Esophagus squamous epithelium (tissue), 5 donors: ENCODE measurements at places on chromosomes 2 and 18. TPM values are rescaled to one million over a fixed set of nuclear protein-coding genes. Genes with fewer than 3 reads are reported as not detected.
A peak's percentile ranks its signal among the peaks of the same experiment; 100 is the strongest.

DNA sequence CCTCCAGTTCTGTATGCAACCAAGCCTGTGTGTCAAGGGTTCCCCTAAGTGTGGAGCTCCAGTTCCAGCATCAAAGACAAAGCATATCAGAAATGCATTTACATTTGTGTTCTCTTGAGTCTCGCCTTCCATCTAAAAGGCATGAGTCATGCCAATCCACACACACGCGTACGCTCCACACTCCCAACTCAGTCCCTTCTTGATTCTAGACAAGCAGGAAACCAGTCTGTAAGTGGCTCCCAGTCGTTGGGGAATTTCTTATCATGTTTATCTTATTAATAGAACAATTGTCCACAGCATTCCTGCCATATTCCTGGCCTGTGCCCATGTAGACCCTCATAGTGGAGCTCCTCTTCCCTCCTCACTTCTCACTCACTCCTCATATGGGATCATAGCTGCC lies 86.4 kb upstream of the SLC35G4 start:
- no peaks in the 10 kb centered on the region for H3K36me3 ChIP-seq
- no peaks in the 10 kb centered on the region for H3K4me1 ChIP-seq
- DNase-seq, result no peak

GRCh38 chr2:234269769-234270204 lies 219.3 kb downstream of the SPP2 start:
- no peaks in the 10 kb centered on the region for H3K4me1 ChIP-seq
- H3K27me3 ChIP-seq, result no peaks in the 10 kb centered on the region
- DNase-seq, result no peak
- no peaks in the 10 kb centered on the region for H3K36me3 ChIP-seq
- H3K4me3 ChIP-seq, result no peak overlapping the region

GRCh38 chr2:174918886-174919526 lies 86.2 kb downstream of the CHN1 start:
- no peak overlapping the region for H3K27ac ChIP-seq
- no peak overlapping the region for H3K4me3 ChIP-seq
- no peaks in the 10 kb centered on the region for H3K4me1 ChIP-seq

DNA sequence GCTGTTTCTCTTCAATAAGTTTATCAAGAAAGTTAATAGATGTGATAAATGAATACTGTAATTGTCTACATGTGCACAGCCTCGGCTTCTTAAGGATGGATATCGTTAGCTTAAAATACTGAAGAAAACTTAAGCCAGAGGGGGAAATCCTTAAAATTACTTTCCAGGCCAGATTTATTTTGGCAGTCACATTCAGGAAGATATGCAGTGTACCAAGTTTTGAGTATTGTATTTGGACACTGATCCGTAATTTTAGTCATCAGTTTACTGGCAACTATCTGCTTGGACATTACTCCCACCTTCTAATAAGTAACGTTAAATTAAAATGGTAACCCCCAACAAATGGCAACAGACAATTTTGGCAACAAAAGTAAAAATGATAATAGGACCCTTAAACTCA lies 770.0 kb upstream of the ZEB2 start:
- H3K27me3 ChIP-seq, result no peaks in the 10 kb centered on the region
- H3K4me3 ChIP-seq, result no peak overlapping the region
- H3K36me3 ChIP-seq, result no peaks in the 10 kb centered on the region
- no peaks in the 10 kb centered on the region for H3K4me1 ChIP-seq
- no peak for DNase-seq

DNA sequence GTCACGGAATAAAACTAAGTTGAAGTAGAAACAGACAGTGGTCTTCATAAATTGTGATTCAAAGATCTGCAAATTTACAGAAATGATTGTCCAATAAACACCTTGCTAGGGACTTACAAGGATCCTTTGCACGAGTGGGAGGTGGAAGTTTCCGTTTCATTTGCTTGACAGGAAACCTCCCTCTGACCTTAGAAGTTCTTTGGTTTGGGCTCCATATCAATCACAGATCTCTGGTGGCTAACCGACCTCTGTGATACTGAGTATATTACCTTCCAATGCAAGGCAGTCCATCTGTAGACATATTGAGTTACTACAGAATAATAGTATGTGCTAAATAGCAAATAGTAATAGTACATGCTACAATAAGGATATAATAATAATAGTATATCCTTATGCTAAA lies 33.7 kb upstream of the RNF152 start:
- H3K27me3 ChIP-seq, result no peaks in the 10 kb centered on the region
- H3K4me3 ChIP-seq, result no peak overlapping the region
- DNase-seq, result no peak
- no peak overlapping the region for H3K27ac ChIP-seq
- no peaks in the 10 kb centered on the region for H3K36me3 ChIP-seq

DNA sequence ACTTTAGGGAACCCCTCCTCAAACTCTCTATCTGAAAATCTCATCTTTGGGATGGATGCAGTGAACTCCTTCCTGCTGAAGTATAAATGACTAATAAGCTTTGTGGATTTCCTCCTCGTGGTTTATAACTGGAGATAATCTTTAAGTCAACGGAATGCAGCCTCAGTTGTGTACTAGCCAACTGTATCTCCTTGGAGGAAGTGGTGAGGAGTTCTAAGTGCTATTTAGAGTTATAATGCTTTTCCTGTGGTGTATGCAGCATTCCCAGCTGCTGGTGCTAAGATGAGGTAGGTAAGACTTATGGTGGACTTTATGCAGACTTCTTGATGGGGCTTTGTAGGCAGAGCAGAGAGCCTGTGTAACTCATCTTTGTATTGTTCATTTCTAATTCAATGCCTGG lies 90.9 kb downstream of the LYPD6B start:
- no peak for DNase-seq
- no peak overlapping the region for H3K27ac ChIP-seq
- no peak overlapping the region for H3K4me3 ChIP-seq
- H3K27me3 ChIP-seq, result no peaks in the 10 kb centered on the region

GRCh38 chr2:8549942-8550341 lies 131.9 kb upstream of the ID2 start:
- peaks cover 5% of the 10 kb centered on the region for H3K4me1 ChIP-seq
- H3K27ac ChIP-seq, result no peak overlapping the region
- no peaks in the 10 kb centered on the region for H3K27me3 ChIP-seq
- no peaks in the 10 kb centered on the region for H3K36me3 ChIP-seq
- DNase-seq, result no peak

- DNase-seq, result no peak
- H3K27me3 ChIP-seq, result no peaks in the 10 kb centered on the region
- H3K4me3 ChIP-seq, result no peak overlapping the region
- no peaks in the 10 kb centered on the region for H3K36me3 ChIP-seq
- H3K27ac ChIP-seq, result no peak overlapping the region
Measured at GRCh38 chr2:59761966-59762365, 791.5 kb downstream of the BCL11A start.

DNA sequence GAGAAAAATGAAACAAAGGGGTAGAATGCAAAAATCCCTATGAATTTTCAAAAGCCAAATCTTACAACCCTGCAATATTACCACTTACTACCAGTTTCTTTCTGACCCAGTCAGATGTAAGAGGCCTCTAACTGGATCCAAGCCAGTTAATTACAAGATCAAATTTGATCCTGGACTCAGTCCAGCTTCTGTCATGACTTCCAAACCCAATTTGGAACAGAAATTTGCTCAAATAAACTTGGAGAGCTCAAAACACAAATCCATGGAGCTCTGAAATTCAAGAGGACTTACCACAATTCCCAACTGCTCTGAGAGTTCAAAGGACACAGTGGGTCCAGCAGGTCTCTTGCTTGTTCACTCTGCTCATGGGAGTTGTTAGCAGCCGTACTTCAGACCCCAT lies 1271.7 kb upstream of the SLC39A10 start:
- H3K27me3 ChIP-seq, result no peaks in the 10 kb centered on the region
- no peak overlapping the region for H3K27ac ChIP-seq
- no peaks in the 10 kb centered on the region for H3K4me1 ChIP-seq
- DNase-seq, result no peak

DNA sequence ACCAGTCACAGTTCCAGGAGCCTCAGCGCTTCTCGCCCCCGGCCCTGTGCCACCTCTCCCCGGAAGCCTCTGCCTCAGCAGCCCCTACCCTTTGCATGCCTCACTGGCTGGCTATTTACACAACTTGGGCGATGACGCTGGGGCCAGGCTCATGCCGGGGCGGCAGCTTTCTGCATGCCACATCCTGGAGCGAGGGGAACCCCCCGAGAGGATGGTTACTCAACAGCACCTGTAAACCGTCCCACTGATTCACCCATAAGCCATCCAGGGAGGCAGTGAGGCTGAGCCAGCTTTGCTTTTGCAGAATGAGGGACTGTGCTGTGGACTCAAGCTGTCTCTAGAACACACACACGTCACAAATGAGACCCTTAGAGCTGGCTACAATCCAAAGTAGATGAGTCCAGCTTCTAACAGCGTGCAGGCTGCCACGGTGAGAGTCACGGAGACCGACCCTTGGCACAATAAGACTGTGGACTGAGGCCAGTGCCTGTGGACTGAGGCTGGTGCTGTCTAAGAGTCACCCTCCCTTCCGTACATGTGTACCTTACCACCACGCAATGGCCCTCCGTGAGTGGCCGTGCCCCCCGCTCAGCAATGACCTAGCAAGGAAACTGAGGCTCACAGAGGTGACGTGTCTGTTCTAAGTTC lies 45.6 kb upstream of the ODC1 start:
- DNase-seq, result peak; percentile 34
- H3K27ac ChIP-seq, result no peak overlapping the region
- no peaks in the 10 kb centered on the region for H3K36me3 ChIP-seq

- no peak overlapping the region for H3K27ac ChIP-seq
- no peaks in the 10 kb centered on the region for H3K27me3 ChIP-seq
- H3K4me3 ChIP-seq, result no peak overlapping the region
- H3K4me1 ChIP-seq, result no peaks in the 10 kb centered on the region
- DNase-seq, result no peak
Measured at GRCh38 chr18:67951137-67951536, 434.6 kb upstream of the DSEL start.

DNA sequence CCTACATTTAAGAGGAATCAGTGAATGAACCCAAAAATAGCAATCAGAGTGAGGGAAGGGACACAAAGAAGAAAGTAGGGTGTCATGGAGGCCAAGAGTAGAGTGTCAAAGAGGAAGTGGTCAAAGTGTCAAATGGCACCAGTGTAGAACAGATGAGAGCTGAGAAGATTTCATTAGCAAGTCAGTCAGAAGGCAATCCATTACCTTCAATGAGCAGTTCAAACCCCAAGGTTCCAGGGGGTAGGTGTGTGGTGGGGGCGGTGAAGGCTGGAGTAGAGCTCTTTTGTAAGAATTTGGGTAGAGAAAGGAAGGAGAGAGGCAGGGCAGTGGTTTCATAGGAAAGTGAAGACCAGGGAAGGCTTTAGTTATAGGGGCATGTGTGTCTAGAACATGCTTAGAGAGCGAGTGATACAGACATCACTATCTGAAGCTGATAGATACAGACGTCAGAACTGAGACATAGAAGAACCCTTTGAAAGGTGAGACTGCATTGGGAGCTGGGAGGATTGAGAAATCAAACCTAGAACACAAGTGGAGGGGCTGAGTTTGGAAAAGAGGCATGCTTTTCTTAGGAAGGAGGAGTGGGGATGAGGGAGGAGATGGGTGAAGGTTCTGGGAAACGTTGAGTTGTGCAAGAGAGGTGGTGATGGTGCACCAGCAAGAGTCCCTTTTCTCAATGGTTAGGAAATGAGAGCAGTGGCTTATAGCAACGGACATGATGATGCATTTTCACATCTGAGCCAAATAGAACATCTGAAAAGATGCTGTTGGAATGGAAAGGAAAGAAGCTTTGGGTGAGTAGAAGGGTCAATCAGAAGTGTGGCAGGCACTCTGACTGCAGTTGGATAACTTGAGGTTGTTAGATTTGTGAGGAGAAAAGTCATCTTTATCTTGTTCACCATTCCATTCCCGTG lies 48.9 kb upstream of the IL1RL1 start:
- no peak overlapping the region for H3K27ac ChIP-seq
- no peaks in the 10 kb centered on the region for H3K4me1 ChIP-seq
- H3K27me3 ChIP-seq, result no peaks in the 10 kb centered on the region
- H3K36me3 ChIP-seq, result no peaks in the 10 kb centered on the region
- no peak overlapping the region for H3K4me3 ChIP-seq

DNA sequence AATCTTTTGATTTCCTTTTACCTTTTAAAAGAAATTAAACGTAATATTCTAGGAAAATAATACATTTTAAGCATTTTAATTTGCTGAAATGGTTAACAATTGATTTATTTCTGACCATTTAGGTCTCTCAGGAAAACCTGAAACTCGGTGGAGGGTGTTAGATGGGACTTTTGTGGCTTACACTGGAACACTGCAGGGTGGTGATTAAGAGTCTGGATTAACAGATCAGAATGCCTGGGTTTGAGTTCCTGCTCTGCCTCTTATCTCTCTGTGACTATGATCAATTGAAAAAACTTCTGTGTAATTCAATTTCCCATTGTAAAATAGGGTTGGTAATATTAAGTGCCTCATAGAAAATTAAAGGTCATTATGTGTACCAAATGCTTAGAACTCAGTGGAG lies 168.7 kb downstream of the UBE2E3 start:
- H3K27me3 ChIP-seq, result no peaks in the 10 kb centered on the region
- no peak for DNase-seq
- H3K36me3 ChIP-seq, result no peaks in the 10 kb centered on the region
- H3K4me1 ChIP-seq, result peaks cover 4% of the 10 kb centered on the region
- H3K27ac ChIP-seq, result no peak overlapping the region
- H3K4me3 ChIP-seq, result no peak overlapping the region

GRCh38 chr2:28444956-28445355 lies 50.9 kb upstream of the PLB1 start:
- H3K4me1 ChIP-seq, result peaks cover 37% of the 10 kb centered on the region
- H3K36me3 ChIP-seq, result no peaks in the 10 kb centered on the region
- no peak for DNase-seq

DNA sequence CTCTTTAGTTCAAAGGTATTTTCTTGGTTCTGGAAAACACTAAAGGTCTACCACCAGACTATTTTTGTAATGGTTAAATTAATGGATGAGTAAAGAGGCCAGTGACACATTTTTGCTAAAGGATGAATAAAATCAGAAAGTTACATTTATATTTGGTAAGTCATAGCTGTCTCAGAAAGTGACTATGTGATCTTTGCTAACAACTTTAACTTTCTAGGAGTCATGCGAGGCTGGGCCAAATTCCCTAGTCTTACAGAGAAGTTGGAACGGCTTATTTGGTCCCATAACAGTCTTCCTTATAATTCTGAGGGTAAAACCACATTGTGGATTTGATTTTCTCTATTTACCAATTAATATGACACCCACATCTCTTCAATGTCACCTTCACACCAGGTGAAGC lies 198.1 kb downstream of the PDE1A start:
- H3K36me3 ChIP-seq, result no peaks in the 10 kb centered on the region
- no peaks in the 10 kb centered on the region for H3K27me3 ChIP-seq
- H3K4me3 ChIP-seq, result no peak overlapping the region
- H3K27ac ChIP-seq, result no peak overlapping the region
- no peak for DNase-seq

MALL gene
- total RNA-seq, result 534 TPM

IL1F10 gene
- total RNA-seq, result not detected

PARD3B gene
- 15.8 TPM for total RNA-seq

SCYGR1 gene
- not detected for total RNA-seq

MRPL44 gene
- total RNA-seq, result 18.9 TPM

TBR1 gene
- total RNA-seq, result not detected

IL1B gene
- total RNA-seq, result 1.7 TPM

TMEM247 gene
- total RNA-seq, result not detected
